ENCODE measurements at places on chromosomes 6 and 20.
A peak's percentile ranks its signal among the peaks of the same experiment; 100 is the strongest.

DNA sequence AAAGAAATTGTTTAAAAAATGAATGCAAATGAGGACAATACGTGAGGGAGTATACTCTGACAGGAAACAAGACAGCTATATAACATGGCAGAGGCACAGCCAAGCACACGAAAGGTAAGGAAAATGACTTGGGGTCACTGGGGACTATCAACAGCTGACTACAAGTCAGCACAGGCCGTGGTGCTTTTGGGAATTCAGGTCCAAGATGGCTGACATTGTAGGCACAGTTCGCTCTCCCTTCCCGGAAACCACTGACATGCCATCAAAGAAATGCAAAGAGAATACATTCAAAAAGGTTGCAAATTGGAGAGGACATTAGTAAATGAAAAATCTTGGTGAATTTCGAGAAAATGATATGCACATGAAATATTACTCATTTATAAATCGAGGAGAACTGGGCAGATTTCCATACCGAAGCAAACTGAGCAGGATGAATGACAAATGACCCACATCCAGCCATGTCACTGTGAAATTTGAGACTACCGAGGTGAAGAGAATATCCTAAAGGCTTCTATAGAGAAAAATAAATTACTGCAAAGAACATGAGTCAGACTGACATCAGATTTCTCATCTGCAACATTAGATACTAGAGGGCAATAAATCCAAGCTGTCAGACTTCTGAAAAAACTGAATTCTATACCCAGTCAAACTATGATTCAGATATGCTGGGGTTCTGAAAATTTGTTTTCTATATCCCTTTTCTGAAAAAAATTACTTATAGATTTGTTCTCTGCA is 391.1 kb downstream of the BTBD9 start:
- no peaks in the 10 kb centered on the region for H3K27me3 ChIP-seq
- peaks cover 2% of the 10 kb centered on the region for H3K36me3 ChIP-seq
- H3K27ac ChIP-seq = no peak overlapping the region
- no peaks in the 10 kb centered on the region for H3K4me1 ChIP-seq

GRCh38 chr6:42453654-42454427 is 2.1 kb upstream of the TRERF1 start:
- peak; percentile 9 for DNase-seq
- H3K4me1 ChIP-seq = peaks cover 32% of the 10 kb centered on the region
- H3K4me3 ChIP-seq = peak overlapping the region; percentile 100
- peaks cover 14% of the 10 kb centered on the region for H3K36me3 ChIP-seq
- peaks cover 2% of the 10 kb centered on the region for H3K27me3 ChIP-seq

GRCh38 chr6:73942592-73943186 is 246.7 kb downstream of the CD109 start:
- no peak overlapping the region for H3K4me3 ChIP-seq
- H3K27me3 ChIP-seq = no peaks in the 10 kb centered on the region
- H3K4me1 ChIP-seq = peaks cover 2% of the 10 kb centered on the region
- H3K27ac ChIP-seq = no peak overlapping the region
- H3K36me3 ChIP-seq = no peaks in the 10 kb centered on the region

- H3K4me1 ChIP-seq = peaks cover 38% of the 10 kb centered on the region
- H3K27me3 ChIP-seq = peaks cover 5% of the 10 kb centered on the region
- peak overlapping the region; percentile 1 for H3K27ac ChIP-seq
- peak; percentile 7 for DNase-seq
Measured at GRCh38 chr20:35145141-35145564, 2.0 kb downstream of the EDEM2 start.

GRCh38 chr6:39214846-39215639 is 14.2 kb downstream of the KCNK5 start:
- no peaks in the 10 kb centered on the region for H3K27me3 ChIP-seq
- DNase-seq = no peak
- H3K4me1 ChIP-seq = peaks cover 61% of the 10 kb centered on the region
- H3K4me3 ChIP-seq = no peak overlapping the region

DNA sequence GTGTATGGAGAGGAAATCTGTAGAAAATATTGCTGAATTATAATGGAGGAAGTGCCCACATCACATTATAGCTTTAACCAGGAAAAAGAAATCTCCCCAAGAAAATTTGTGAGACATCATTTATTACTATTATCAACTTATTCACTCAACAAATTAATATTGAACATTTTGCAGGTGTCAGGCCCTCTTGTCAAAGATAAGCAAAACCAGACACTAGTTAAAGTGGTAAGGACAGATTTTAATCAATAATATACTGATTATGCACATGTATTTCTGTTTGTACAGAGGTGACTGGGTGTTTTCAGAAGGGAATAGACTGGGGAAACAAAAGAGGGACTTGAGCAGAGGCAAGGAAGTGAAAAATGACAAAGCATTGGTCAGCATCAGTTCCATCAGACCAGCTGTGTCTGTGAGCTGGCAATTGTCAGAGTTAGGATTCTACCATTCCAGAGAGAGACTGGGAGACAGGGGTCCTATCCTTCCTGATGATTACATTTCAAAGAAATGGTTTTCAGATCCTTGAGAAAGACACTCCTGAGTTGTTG is 519.2 kb downstream of the UTRN start:
- no peaks in the 10 kb centered on the region for H3K27me3 ChIP-seq
- H3K4me3 ChIP-seq = no peak overlapping the region
- no peaks in the 10 kb centered on the region for H3K4me1 ChIP-seq
- H3K36me3 ChIP-seq = peaks cover 13% of the 10 kb centered on the region
- no peak overlapping the region for H3K27ac ChIP-seq

DNA sequence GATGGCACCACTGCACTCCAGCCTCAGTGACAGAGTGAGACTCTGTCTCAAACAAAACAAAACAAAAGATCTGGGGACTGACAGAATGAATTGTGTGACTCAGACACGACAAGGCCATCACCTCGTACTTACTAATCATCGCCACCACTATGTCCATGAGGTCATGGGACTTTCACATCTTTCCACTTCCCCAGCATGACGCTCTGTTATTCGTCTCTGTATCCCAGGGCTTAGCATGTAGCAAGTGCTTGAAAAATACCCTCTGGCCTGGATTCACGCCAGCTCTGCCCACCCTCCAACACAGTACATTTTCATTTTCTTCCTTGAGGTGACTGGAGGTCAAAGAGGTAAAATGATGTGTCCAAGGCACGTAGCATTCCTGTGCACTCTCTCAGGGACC is 27.8 kb downstream of the FGD2 start:
- no peak for DNase-seq
- peak overlapping the region; percentile 58 for H3K4me3 ChIP-seq
- H3K4me1 ChIP-seq = peaks cover 51% of the 10 kb centered on the region
- peaks cover 9% of the 10 kb centered on the region for H3K36me3 ChIP-seq
- H3K27ac ChIP-seq = peak overlapping the region; percentile 77
- H3K27me3 ChIP-seq = no peaks in the 10 kb centered on the region

- H3K27me3 ChIP-seq = no peaks in the 10 kb centered on the region
- H3K27ac ChIP-seq = no peak overlapping the region
- H3K4me1 ChIP-seq = peaks cover 56% of the 10 kb centered on the region
- H3K36me3 ChIP-seq = peaks cover 39% of the 10 kb centered on the region
- H3K4me3 ChIP-seq = peak overlapping the region; percentile 37
- no peak for DNase-seq
Measured at GRCh38 chr6:16503241-16503775, 258.0 kb downstream of the ATXN1 start.

DNA sequence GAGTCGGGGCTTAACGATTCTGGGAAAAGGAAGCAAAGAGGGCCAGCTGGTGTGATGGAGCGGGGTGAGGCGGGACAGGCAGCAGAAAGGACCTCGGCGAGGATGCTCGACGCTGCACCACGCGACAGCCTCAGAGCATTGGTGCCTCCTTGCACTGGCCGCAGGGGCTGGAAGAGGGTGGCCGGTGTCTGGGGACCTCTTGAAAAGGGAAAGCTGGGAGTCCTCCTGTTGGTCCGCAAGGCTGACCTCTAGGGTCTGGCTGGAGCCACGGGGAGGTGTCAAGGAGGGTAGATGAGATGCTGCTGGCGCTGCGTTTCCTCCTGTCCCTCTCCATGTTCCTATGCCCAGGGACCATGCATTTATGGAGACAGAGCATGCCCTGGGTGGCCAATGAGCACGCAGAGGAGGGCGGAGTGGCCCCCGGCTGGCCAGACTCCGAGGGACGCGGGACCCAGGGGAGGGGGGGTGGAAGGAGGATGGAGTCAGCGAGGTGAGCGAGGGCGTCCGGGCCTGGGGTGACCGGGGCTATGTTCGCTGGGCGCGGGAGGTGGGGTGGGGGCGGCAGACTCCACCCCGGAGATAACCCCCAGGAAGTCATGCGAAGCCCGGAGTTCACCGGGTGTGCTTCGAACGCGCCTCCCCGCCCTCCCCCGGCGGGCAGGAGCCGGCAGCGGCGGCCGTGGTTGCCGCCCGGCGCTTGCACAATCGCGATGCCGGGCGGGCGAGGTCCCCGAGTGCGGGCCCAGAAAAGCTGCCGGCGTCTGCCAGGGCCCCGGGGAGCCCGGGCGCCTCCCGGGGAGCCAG is at the start of gene CYP24A1:
CYP24A1 (minus strand) TSS at position 334 of the 804 bp plus-strand sequence. CDS start 407 bp downstream, outside the sequence.
- no peak for DNase-seq
- H3K4me1 ChIP-seq = peaks cover 15% of the 10 kb centered on the region
- peaks cover 76% of the 10 kb centered on the region for H3K27me3 ChIP-seq
- H3K27ac ChIP-seq = no peak within 1 kb of the TSS
- peak within 1 kb of the TSS; percentile 57 for H3K4me3 ChIP-seq
- no peaks in the 10 kb centered on the region for H3K36me3 ChIP-seq

- peaks cover 4% of the 10 kb centered on the region for H3K36me3 ChIP-seq
- H3K27ac ChIP-seq = no peak overlapping the region
- no peaks in the 10 kb centered on the region for H3K27me3 ChIP-seq
- DNase-seq = no peak
- H3K4me3 ChIP-seq = no peak overlapping the region
- peaks cover 7% of the 10 kb centered on the region for H3K4me1 ChIP-seq
Measured at GRCh38 chr6:42714098-42714761, 8.2 kb downstream of the PRPH2 start.

GRCh38 chr6:81792826-81793225 is 40.3 kb upstream of the TENT5A start:
- H3K4me3 ChIP-seq = no peak overlapping the region
- H3K27ac ChIP-seq = no peak overlapping the region
- H3K27me3 ChIP-seq = peaks cover 5% of the 10 kb centered on the region
- no peak for DNase-seq
- H3K4me1 ChIP-seq = no peaks in the 10 kb centered on the region
- H3K36me3 ChIP-seq = no peaks in the 10 kb centered on the region

GRCh38 chr6:33762713-33763112 is 16.0 kb upstream of the IP6K3 start:
- no peaks in the 10 kb centered on the region for H3K4me1 ChIP-seq
- H3K36me3 ChIP-seq = no peaks in the 10 kb centered on the region
- peaks cover 7% of the 10 kb centered on the region for H3K27me3 ChIP-seq
- no peak overlapping the region for H3K27ac ChIP-seq

DNA sequence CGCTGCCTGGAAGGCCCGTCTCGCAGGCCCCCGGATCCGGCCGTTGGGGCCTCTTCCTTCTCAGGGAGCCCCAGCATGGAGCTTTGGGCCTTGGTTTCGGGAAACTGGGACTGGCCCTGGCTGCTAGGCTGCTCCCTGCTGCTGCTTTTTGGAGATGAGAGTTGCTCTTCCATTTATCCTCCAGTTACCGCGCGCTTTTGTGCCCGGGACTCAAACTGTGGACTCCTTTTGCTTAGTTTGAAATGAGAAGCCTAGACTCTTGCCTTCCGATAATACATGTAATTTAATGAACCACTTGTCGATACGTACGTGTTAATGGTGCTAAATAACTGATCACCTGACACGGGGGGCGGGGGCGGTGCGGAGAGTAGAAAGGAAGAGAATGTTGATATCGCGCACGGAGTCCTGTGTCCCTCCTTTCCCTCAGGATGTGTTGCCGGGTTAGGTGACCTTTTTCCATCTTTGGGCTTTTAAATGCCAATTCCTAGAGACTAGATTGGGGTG is 968 bp downstream of the PHF3 start:
- H3K27me3 ChIP-seq = no peaks in the 10 kb centered on the region
- peak overlapping the region; percentile 98 for H3K27ac ChIP-seq
- peak; percentile 8 for DNase-seq

DNA sequence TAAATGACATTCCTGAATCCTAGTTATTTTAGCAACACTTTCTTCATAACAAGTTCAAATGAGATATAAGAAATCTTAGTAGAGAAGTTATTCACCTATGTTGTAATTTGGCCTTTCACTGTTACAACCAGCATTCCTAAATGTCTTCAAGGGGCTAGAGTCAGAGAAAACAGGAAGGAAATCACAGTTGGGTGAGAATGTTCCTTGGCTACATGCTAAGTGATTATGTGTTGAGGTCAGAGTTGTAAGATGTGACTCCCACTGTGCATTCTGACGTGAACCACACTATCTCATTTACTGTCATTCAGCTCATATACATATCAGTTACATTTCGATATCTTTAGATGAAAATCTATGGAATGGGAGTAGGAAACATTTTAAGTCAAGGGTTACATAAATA is 51.0 kb upstream of the MLIP start:
- no peaks in the 10 kb centered on the region for H3K36me3 ChIP-seq
- no peak overlapping the region for H3K4me3 ChIP-seq
- H3K27ac ChIP-seq = no peak overlapping the region
- no peak for DNase-seq
- H3K4me1 ChIP-seq = no peaks in the 10 kb centered on the region

GRCh38 chr20:62692801-62693523 is 15.7 kb upstream of the NTSR1 start:
- no peak overlapping the region for H3K27ac ChIP-seq
- H3K4me3 ChIP-seq = no peak overlapping the region

GRCh38 chr6:88165844-88166492 is at the start of gene CNR1:
CNR1 (minus strand) TSS chr6:88166347; CDS start chr6:88145274, 21,073 bp downstream.
- no peak within 1 kb of the TSS for H3K27ac ChIP-seq
- peaks cover 70% of the 10 kb centered on the region for H3K27me3 ChIP-seq
- H3K36me3 ChIP-seq = peaks cover 2% of the 10 kb centered on the region
- peaks cover 14% of the 10 kb centered on the region for H3K4me1 ChIP-seq

DNA sequence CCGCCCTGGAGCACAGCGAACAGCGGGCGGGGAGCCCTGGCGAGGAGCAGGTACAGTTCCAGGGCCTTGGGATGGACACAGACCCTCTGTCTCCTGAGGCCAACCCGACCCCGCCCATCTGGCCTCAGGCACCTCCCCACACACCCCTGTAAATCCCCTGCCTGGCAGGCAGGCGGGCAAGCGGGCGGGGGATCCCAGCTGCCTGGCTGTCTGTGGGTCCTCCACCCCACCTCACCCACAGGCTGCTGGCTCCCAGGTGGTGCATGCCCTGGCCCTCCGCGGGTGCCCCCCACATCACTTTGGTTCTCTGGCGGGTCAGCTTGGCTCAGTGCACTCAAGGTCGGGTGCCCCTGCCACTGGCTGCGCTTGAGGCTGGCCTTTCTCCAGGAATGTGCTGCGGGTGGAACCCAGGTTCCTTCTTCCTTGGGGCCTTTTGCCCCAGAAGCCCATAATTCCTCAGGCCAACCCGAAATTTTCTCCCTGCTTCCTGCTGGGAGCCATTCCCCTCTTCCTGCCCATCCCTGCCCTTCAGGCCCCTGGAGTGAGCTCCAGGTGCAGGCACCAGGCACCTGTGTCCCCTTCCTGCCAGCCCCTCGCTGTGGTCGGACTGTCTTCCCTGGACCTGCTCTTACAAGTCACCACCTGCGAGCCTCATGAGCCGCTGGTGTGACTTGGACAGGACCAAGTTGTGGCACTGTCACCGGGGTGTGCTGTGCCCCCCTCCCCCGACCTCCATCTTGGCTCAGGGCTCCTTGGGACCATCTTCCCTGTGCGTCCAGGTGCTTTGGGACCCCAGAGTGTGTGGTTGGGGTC is 5.3 kb upstream of the TNFRSF6B start:
- H3K27me3 ChIP-seq = peaks cover 2% of the 10 kb centered on the region
- H3K4me3 ChIP-seq = no peak overlapping the region
- H3K36me3 ChIP-seq = peaks cover 8% of the 10 kb centered on the region
- no peak for DNase-seq
- H3K27ac ChIP-seq = no peak overlapping the region

GRCh38 chr6:64243618-64244017 is 608.0 kb downstream of the PHF3 start:
- no peaks in the 10 kb centered on the region for H3K27me3 ChIP-seq
- DNase-seq = no peak
- no peaks in the 10 kb centered on the region for H3K36me3 ChIP-seq
- no peak overlapping the region for H3K27ac ChIP-seq
- no peak overlapping the region for H3K4me3 ChIP-seq

All from activated T-helper 1 cell treated with anti-CD3 and anti-CD28 coated beads, Interleukin-12 subunit alpha, Interleukin-12 subunit beta, Interleukin-2, Interleukin-4 antibody, amounts not matched to agents 30 ng/mL and 10 ng/mL and 1 ng/mL, durations not matched to agents 14 hours and 24 hours and 36 hours (primary cell).